ENCODE measurements at places on chromosomes 7 and 10.

GRCh38 chr10:100024748-100025147 is 15.0 kb upstream of the DNMBP start:
- DNase-seq: no peak

GRCh38 chr7:7869036-7869435 is 99.6 kb upstream of the GLCCI1 start:
- DNase-seq: no peak

DNA sequence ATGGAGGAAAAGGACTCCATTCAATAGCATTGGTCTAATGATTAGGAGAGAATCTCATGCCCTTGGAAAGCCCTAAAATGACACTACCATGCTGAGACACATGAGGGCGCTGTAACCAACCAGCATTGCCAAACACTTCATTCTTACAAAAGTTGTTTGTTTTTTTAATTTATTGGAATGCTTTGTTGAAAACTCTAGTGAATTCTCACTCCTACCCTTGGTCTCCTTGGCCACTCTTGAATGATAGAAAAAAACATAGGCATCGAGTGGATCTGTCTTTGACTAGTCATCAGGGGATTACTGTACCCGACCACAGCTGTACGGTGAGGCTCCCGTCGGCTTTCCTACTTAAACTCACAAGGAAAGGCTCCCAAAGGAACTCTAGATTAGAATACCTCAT is 29.3 kb upstream of the ADD3 start:
- DNase-seq: no peak

DNA sequence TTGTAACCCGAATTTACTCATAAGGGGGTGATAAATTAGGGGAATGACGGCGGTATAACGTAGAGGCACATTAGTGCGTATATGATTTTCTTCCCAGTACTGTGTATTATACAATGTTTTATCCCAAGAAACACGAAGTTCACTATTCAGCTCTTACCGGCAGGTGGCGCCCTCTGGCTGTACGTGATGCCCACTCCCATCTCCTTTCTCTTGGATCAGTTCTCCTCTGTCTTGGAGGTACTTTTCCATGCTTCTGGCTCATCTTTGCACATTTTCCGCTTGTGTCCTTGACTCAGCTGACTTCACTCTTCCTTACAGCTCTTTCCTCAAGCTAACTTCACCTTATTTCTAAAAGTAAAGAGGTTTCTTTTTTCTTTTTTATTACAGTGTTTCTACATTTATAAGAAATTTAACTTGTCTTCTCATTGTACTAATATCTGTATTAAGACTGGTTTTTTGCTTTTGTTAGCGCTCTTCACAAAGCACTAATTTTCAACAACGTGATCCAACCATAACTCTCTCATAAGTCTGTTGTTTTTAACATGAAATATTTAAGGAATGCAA is 21.3 kb downstream of the TMEM176B start:
- no peak for DNase-seq

GRCh38 chr10:58514111-58514770 is 1.6 kb downstream of the BICC1 start:
- no peak for DNase-seq

DNA sequence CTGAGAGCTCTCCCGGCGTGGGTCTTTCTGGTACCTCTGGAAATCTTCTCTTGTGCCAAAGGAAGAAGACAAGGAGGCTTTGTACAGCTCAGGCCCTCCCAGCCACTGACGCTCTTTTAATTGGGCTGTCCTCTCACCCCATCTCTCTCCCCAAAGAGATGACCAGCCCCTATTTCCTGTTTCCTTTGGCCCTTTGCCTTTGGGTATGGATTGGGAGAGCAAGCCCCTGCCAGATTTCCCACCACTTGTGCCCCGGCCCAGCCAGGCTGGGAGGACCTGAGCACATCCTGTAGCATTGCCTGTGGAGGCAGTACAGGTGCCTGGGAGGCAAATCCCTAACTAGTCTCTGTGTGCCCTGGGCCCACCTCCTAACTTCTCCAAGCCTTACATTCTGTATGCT is 5.7 kb upstream of the PLAC9 start:
- no peak for DNase-seq

DNA sequence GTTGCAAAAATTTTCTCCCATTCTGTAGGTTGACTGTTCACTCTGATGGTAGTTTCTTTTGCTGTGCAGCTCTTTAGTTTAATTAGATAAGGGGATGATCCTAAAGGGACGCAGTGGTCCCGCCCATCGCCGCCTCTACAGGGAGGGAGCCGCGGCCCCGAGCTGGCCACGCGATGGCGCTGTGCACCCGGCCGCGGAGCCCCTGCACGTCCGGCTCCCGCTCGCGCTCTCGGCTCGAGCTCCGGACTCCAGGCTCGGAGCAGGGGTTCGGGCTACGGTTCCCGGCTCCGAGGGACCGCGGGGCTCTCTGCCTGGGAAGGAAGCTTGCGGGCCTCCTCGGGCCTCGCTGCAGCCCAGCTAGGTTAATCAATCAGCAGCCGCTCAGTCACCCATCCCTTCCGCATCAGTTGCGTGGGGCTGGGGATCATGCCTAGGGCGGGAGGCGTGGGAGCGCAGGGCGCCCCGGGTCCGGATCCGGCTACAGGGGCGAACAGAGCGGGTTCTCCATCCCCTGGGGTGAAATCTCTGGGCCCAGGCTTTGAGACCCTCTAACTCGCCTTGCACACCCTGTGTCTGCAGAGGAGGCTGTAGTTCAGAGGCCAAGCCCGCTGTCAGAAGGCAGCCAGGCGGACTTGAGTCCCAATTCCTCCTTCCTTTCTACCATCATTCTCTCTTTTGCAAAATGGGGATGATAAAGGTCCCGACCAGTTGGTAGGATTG is 97.9 kb downstream of the WDR11 start:
- no peak for DNase-seq

GRCh38 chr7:68411742-68412141 is 1186.5 kb upstream of the AUTS2 start:
- DNase-seq: no peak

DNA sequence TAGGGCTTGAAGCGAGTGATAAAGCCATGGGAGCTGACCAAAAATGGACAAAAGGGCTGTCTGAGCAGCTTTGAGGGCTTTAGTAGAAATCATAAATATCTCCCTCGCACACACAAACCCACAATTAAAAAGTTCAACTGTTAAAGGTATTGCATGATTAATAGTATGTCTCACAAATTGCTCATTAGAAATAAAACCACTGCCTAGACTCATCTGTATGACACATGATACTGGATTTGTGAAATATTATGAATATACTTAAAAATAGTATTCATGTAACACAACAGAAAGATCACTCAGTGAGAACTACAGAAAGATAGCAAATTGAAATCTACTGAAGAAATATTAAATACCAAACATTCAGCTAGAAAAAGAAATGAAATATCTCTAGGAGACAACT is 11.9 kb upstream of the PTPN12 start:
- DNase-seq: no peak
